Endodermal cell (in vitro differentiated cells): ENCODE measurements at places on chromosomes 11 and 22. TPM values are rescaled to one million over a fixed set of nuclear protein-coding genes. Genes with fewer than 3 reads are reported as not detected.

DNA sequence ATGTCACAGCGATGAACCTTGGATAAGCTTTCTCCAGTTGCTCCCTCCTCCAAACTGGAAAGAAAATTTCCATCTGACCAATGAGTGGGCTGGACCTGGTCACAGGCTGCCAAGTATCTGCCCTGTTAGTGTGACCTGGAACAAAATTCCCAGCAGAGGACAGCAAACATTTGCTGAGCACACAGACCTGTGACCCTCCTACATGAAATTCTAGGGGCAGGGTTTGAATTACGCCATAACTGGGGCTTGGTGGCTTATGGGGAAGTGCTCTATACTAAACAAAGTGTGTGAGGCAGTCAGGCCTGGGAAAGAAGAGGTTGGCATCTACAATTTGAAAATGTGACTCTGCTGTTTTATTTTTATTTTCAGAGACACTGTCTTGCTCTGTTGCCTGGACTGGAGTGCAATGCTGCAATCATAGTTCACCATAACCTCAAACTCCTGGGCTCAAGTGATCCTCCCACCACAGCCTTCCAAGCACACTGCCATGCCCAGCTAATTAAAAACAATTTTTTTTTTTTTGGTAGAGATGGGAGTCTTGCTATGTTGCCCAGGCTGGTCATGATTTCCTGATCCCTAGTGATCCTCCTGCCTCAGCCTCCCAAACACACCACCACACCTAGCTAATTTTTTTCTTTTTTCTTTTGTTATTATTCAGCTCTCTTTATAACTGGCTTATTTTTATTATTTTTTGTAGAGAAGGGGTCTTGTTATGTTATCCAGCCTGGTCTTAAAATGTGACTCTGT is 13.6 kb upstream of the XBP1 start:
- DNase-seq, result no peak

DNA sequence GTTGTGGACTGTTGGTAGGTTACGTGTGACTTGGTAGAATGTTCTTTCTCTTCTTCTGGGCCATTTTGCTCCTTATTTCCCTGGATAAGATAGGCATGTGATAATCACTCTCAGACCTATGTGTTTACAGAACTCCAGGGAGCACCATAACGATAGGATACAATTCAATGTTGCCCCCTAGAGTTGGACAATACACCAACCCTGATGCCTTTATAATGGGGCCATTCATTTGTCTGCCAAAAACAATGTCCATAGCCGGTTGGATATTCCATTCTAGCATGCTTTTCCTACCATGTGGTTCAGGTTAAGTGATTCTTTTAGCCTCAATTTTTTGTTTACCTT is 60.5 kb downstream of the APIP start:
- peak; percentile 22 for DNase-seq

DNA sequence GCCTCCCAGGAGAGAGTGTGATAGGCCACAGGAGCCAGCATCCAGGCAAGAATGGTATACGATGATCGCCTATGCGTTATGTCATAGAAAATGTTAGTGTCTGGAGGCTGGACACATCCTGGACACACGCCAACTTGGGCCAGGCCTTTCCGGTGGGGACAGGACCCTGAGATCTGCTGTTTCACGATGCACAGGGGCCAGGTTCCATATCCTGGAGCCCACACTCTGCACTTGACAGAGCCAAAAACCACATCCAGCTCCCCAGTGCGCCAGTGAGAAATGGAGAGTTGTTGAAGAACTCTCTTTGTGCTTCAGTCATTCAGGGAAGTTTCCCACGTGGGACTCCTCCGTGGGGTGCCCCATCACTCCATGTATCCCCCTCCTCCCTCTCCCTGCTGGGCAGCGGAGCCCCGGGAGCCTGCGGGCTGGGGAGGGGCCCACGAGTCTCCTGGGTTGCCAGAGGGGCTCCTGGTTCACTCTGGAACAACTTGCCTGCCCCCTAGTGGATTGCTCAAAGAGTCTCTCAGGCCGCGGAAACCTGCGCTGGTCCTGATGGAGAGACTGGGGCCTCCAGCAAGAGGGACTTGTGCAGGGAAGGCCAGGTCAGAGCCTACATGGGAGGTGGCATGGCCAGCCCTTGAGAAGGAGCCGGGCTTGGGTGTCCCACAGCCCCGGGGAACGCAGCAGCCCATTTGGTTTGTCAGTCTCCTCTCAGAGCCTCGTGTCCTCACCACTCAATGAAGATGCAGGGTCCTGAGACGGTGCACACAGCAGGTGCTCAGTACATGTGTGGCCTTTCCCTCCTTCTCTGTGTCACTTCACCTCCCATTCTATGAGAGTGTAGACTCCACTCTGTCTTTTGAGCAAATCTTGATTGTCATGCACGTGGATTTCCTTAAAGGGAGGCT is 10.2 kb upstream of the LRRC32 start:
- DNase-seq, result peak; percentile 95

DNA sequence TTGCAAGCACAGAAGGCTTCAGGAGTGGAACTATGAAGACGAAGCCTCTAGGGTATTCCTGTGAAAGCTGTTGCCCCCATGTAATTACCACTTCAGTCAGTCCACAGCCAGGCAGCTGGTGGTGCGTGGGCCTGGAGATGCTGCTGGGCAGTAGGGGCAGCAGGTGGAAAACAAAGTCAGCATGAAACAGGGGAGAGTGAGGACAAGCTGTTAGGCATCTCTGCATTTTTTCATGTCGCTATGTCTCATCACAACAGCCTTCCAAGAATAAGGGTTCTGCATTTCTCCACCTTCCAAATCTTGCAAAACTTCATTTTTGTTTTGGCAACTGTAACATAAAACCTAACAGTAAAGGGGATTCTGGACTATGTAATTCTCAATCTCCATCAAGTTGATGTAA is 757.5 kb downstream of the NELL1 start:
- DNase-seq, result no peak

DNA sequence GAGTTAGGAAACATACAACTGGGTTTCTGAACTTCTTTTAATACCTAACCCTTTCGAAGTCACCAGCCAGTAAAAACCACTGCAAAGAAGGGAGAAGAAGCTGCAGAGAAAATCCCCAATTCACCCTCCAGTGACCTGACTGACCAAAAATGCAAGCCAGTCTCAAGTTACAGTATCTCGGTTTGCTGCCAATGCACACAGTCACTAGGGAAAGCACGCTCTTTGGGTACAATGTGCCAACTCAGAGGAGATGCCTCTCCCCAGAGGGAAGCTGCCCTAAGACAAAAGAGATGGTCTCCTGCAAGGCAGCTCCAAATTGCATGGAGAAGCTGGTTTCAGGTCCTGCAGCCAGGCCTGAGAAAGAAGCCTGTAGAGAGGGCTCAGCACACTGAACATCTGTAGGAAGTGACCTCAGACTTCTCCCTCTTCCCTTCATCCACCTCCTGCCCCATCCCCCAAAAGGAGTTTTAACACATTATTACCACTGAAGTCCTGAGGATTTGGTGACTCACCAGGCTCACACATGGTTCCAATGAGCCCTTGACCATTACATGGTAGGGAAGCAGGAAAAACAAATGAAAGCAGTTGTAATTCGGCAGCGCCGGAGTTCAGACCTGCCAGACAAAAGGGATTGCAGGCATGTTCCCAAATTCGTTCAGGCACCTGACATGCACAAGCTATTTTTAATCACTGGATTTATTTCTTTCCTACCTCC is 90.1 kb downstream of the ETS1 start:
- peak; percentile 78 for DNase-seq

The GAS2L1 gene
- total RNA-seq, result 10.9 to 25.0 TPM (median 22.2 TPM) in 3 replicates

DNA sequence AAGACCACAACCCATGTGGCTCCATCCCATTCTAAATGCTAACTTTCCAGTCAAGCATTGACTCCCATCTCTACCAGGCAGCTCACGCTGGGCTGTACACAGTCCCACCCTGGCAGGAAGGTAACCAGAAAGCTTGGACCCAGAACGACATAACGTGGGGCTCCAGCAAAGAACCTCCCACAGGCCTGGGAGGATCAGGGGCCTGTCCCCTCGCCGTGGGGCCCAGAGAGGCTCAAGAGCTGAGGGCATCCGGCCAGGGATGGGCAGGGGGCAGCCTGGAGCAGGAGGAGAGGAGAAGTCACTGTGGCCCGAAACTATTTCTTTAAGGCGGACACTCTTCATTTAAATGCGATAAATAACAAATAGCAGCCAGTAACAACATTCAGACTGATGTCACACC is 169.9 kb downstream of the SHANK2 start:
- no peak for DNase-seq

GRCh38 chr11:11057472-11057854 is 199.6 kb upstream of the ZBED5 start:
- no peak for DNase-seq

- no peak for DNase-seq
These were observed 48.7 kb upstream of the LIN7C start for GRCh38 chr11:27555264-27555663.

DNA sequence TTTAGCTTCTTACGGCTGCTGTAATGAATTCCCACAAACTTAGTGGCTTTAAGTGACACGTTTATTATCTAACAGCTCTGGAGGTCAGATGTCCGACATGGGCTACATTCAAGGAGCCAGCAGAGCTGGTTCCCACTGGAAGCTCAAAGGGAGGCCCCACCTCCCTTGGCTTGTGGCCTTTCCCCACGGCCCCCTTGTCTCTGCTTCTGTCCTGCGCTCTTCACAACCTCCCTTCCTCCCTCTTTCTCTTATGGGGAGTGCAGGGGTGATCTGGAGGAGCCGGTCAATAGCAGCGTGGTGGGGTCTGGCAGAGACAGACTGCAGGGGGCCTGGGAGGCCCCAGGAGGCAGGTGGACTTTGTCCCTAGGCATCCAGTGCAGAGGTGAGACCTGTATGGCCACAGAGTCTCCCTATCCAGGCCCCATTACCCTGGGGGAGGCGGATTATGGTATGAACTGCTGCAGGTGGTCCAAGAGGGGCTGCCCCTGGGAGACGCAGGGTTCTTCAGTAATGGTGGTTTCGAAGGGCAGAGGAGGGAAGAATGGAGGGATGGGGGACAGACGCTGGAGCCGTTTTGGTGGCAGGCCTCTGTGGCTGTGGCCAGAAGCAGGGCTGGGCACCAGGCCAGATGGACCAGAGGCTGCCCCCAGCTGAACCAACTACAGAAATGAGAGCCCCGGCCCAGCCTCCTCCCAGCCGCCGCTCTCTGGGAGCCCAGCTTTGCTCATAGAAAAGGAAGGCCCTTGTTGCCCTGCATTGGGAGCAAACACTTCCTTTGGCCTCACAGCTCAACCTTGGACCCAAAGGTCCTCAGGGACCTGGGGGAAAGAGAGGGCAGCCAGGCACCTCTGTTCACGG is 30.7 kb upstream of the KCNQ1OT1 start:
- DNase-seq, result no peak

GRCh38 chr11:77093987-77094840 is 8.4 kb upstream of the OMP start:
- DNase-seq, result no peak

The PIWIL4 gene
- total RNA-seq, result 0.24 and 0.34 TPM in 2 replicates

- no peak for DNase-seq
These were observed 21.7 kb upstream of the SMCO4 start for GRCh38 chr11:93564895-93565294.

DNA sequence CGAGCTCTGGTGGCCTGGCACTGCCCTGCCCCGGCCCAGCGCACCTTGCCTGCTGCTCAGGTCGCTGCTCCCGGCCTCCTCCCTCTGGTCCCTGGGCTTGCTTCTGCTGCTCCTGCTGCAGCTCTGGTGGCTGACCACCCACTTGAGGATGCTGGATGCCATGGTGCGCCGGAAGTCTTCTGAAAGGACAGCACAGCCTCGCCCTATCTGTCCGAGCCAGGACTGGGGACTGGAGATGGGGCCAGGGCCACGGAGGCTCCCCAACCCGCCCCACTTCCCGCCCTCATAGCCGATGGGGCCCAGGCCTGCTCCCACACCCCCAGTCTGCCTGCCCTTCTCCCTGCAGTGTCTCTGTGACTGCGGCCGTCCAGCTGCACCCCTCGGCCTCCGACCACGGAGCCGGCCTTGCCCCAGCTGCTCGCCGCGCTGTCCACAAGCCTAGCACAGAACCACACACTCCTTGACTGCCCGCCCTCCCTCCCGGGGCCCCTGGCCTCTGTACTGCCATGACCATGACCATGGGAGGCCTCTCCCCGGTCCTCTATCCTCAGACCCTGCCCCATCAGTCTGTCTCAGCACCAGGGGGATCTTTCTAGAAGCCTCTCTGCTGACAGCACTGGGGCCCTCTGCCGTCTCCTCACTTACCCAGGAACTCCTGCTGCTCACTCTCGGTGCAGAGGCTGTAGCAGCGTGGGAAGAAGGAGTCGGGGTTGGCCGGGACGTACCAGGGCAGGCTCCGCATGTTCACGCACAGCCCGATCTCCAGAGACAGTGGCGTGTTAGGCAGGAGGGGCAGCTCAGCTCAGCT is 12.7 kb downstream of the TTLL8 start:
- no peak for DNase-seq

DNA sequence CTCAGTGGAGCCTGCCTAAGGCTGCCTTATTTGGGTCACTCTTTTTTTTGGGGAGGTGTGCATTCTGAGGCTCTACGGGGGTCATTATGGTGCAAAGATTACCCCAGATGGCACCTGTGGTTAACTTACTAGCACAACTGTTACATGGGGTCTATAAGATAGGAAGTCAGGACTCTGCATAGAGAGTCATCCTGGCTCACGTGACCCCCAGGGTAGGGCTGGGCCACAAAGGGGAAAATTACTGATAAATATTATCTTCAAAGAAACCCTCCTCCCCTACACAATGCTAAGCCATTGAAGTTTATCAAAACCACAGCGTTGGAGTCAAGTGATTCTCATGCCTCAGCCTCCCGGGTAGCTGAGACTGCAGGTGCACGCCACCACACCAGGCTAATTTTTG is 397.1 kb downstream of the MN1 start:
- DNase-seq, result no peak

GRCh38 chr11:76624500-76625379 is 45.8 kb downstream of the LRRC32 start:
- peak; percentile 68 for DNase-seq

The SMIM35 gene
- total RNA-seq, result not detected in 3 replicates

- peak; percentile 50 for DNase-seq
These were observed 1.8 kb downstream of the MTA2 start for GRCh38 chr11:62599901-62600300.

The PANX3 gene
- not detected in 3 replicates for total RNA-seq
